Foreskin keratinocyte (primary cell): ENCODE measurements at places on chromosomes 5 and 9. TPM values are rescaled to one million over a fixed set of nuclear protein-coding genes. Genes with fewer than 3 reads are reported as not detected.

The KCNMB1 gene
- total RNA-seq, result not detected in 2 replicates

The SLC34A3 gene
- not detected in 2 replicates for total RNA-seq

GRCh38 chr5:29382780-29383179 lies 1810.7 kb upstream of the CDH6 start:
- no peak for DNase-seq

DNA sequence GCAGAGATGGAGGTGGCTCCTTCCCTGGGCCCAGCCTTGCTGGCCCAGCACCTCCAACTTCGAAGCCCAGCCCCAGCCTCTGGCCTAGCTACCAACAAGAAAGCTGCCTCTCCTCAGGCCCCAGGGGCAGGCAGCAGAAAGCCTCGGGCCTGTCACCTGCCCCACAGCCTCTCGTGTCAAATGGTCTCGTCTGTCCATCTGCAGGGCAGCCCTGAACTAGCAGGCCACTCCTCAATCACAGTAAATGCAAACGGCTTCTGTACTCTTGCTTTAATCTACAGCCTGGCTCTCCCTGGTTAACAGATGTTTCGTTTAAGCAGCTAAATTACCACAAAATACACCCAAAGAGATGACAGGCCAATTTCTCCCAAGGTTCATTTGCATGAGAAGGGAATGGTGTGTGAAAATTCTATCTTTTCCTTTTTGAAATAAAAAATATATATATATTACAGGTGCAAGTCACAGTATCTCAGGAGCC lies 21.5 kb downstream of the VAV2 start:
- no peak for DNase-seq

DNA sequence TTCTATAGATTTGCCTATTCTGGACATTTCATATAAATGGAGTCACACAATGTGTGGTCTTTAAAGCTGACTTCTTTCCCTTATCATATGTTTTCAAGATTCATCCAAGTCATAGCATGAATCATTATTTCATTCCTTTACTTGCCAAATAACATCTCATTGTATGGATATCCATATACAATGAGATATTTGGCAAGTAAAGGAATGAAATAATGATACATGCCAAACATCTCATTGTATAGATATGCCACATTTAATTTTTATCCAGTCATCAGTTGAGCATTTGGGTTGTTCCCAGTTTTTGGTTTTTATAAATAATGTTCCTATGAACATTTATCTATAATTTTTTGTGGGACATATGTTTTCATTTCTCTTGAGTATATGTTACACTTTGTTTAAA lies 20.5 kb upstream of the OR2K2 start:
- DNase-seq, result no peak
